ENCODE measurements at places on chromosomes 16 and 17.

GRCh38 chr16:50234771-50235556 is 31.4 kb upstream of the ADCY7 start:
- no peak for DNase-seq

DNA sequence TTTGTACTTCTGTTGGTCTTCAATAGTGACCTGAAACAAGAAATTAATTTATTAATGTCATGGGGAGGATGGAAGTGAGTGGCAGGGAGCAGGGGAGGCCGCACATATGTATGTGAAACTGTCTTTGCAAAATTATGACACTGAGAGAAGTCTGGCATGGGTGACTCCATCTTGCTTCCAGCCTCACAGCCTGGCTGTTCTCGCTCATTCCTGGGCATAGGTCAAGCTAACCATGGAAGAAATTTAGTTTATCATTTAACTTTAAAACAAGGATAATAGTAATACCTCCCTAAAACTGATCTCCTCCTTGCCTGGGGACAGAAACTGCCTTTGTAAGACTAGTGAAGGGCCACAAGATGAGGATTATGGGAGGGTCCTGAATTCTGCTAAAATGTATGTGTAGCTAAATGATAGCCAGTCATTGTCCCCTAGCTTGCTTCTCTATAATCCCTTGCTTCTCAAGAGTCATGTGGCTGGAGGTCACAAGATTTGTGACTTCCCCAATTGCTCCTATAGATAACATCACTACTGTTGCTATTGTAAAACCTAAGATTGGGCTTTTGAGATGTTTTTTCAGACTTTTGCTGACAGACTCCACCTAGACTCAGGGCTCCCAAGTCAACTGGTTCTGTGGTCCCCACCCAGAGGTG is 126.0 kb downstream of the HS3ST3A1 start:
- no peak for DNase-seq

- no peak for DNase-seq
Observed at GRCh38 chr17:4318596-4318995, 47.9 kb downstream of the UBE2G1 start.

- DNase-seq = no peak
Observed at GRCh38 chr17:77434136-77435114, 293.7 kb downstream of the SEC14L1 start.

GRCh38 chr17:57048096-57048495 is 37.0 kb upstream of the AKAP1 start:
- DNase-seq = no peak

GRCh38 chr17:9330611-9331271 is 244.9 kb downstream of the STX8 start:
- DNase-seq = no peak

- DNase-seq = no peak
Observed at GRCh38 chr17:43003542-43004172, 2.9 kb upstream of the IFI35 start.

GRCh38 chr17:76540381-76541300 is 797 bp downstream of the PRCD start:
- peak; percentile 59 for DNase-seq

- peak; percentile 48 for DNase-seq
Observed at GRCh38 chr17:82892899-82893565, 53.2 kb upstream of the ZNF750 start.

DNA sequence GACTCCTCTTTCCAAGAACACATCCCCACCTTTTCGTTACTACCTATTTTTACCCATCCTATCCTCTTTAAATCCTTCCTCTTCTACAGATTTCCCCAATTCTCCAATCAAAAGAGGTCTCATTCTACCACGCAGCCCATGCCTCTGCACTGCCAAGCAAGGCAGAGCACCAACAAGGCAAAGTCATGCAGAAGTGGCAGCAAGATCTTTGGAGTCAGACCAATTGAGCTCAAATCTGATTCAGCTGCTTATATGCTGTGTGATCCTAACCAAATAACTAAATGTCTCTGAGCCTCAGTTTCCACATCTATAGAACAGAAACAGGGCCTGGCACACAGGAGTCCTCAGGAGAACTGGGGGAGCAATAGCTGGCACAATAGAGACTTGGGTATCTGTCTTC is 41.0 kb downstream of the TOM1L2 start:
- DNase-seq = no peak

DNA sequence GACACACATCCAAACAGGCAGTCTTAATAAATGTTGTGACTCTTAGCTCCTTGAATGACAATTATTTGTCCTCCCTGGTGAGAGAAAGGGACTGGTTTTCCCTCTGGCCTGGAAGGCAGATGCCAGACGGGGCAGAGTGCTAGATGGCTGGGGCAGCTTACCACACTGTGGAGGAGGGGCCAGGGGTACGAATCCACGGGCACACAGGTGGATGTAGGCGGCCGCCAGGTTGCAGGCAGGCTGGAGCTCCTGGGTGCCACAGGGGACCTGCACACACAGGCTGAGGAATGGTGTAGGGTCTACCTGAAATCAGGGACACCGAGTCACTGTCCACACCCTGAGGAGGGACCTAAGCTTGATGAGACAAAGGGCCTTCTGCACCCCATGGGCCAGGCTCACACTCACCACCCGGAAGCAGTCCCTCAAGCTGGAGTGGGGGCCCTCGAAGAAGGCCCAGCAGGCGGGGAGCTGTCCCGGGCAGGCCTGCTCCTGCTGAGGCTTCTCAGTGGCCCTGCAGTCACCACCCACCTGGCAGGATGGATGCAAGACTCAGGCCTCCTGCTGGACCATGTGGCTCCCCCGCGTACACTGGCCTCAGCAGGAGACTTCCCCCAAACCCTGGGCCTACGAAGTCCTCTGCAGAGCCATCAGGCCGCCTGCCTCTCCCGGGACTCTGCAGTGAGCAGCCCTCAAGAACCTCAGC is 38.4 kb downstream of the RMI2 start:
- DNase-seq = no peak

DNA sequence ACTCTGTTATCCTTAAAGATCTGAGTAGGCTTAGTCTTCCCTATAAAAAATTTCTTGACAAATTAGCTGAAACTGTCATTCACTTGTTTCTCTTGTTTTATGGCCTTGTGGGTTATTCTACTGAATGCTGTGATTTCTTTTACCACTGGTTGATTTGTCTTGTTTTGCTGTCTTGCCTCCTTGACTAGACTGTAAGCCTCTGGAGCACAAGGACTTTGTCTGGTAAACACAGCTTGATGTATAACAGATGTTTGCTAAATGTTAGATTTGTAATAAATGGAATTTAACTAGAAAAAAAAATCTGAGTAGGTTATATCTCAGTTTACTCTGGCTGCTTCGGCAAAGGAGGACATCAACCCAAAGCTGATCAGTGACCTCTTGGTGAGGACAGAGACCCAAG is 21.6 kb downstream of the VAC14 start:
- no peak for DNase-seq

GRCh38 chr16:1688807-1689560 is 10.9 kb downstream of the JPT2 start:
- no peak for DNase-seq

- DNase-seq = no peak
Observed at GRCh38 chr16:17416461-17417311, 54.1 kb downstream of the XYLT1 start.

- DNase-seq = no peak
Observed at GRCh38 chr17:28125526-28126378, 83.3 kb downstream of the NLK start.

DNA sequence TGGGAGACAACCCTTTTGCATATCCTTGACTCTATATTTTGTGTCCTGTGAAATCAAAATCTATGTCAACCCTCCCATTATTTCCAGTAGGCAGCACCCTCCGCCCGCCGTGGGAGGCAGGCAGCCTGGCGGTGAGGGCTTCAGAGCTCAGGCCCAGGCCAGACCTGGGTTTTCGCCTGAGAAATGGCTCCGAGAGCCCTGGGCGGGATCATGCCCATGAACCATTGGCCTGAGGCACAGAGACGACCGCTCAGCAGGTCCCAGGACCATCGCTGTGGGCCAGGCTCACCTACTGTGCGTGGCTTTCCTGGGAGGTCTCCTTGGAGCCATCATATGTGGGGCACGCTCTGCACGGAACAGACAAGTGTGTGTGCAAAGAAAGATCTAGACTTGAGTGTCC is 6.3 kb upstream of the SLC38A8 start:
- no peak for DNase-seq

GRCh38 chr16:66604376-66605176 is at the start of gene CMTM3:
TSS of gene CMTM3 (plus strand) at chr16:66604704. CDS start at chr16:66604806, 102 bp downstream.
- peak; percentile 54 for DNase-seq

DNA sequence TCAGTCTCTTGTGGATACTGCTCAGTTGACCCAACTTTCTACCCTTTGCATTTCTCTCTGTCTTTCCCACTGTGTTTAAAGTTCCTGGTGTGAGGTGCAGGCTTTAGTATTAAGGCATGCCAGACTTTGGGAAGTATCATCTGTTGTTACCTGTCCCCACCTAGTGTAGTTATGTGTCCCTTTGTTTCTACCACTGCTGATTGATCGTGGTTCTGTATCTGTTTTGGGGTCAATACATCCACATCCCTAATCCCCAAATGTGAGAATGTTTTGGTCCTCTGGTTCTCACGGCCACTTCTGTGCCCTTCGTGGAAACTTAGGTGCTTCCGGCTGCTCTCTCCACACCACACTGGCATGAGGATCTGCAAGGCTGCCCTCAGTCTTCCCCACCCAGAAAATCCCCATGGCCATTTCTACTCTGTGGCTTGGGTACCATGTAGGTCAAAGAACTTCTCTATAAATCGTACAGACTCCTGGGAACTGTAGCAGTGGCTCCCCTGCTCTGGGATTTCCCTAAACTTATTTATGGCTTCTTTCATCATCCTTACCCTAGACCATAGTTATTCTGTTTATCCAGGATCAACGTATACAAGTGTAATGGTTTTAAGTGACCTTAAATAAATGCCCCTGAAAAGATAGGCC is 443.2 kb downstream of the XYLT1 start:
- no peak for DNase-seq

DNA sequence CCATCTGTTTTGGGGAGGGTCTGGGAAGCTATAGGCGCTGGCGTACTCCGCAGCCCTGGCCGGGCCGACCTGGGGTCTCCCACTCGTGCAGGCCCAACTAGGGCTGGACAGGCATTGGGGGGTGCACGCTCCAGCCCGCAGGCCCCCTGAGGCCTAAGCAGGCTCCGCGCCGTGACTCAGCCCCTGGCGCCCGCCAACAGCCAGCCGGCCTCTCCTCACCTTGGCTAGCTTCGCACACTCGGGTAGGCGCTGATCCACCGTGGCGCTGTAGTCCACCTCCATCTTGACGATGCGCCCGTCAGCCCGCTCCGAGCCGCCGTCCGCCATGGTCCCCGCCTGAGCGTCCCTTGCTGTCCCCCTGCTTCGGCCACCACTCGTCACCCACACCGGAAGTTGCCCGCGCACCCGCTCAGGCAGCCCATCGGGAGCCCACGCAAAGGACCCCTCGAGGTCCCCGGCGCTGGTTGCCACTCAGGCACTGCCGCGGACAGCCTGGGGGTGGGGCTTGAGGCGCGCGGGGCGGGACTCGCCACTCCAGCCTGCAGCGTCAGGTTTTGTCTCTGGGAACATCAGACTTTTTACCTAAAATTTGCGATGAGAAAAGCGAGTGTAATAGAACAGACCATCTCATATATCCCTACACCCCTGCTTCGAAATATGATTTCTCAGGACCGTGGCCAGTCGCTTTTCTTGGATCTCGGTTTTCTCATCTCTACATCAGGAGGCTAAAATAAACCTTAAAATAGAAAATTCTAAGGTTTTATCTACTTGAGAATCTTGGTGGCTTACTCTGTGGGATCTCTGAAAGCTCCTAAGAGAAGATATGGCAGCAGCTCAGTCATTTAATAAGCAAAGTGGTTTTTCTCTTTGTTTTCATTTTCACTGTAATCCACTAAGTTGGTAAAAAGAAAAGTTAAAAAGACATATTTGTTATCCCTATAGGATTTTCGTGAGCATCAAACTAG is at the start of gene PSMD12:
TSS of gene PSMD12 (minus strand) at position 385 of the 965 bp plus-strand sequence. CDS start at position 327, 58 bp downstream.
- DNase-seq = peak; percentile 82

- no peak for DNase-seq
Observed at GRCh38 chr17:45135978-45136791, 698 bp downstream of the ACBD4 start.

DNA sequence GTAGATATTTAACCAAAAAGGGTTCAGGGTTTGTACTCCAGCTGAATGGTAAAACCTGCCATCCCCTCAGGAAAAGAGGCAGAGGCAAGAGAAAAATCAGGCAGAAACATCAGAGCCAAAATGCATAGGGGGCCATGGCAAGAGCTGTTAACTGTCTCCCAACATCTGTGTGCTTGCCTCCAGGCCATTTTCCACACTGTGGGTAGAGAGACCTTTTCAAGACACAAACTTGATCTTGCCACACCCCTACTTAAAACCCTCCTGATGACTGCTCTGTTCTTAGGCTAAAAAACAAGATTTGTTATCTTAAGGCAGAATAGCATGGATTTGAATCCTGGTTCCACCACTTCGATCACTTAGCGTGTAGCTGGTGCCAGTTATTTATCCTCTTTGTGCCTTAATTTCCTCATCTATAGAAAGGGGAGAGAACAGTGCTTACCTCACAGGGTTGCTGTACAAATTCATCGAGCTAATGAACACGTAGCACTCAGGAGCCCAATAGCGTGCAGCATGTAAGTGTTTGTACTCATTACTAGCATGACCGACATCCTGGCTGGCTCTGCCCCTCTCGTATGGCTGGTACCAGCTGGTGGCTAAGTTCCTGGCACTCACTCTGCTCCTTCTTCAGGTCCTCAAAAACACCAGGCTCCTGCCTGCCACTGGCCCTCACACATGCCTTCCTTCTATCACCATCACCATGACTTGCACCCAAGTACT is 25.8 kb downstream of the STAT3 start:
- peak; percentile 32 for DNase-seq

DNA sequence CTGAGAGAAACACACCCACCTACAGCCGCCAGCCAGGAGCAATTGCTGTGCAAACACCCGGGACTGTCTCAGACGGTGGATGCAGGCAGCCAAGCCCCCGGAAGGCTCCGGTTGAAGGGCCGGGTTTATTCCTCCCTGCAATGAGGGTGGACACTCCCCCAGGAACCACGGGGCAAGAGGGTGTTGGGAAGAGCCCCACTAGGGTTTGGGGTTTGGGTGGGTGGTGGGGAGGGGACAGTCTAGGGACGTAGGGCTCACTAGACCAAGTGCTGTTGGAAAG is 19.2 kb downstream of the JPH3 start:
- no peak for DNase-seq

- DNase-seq = no peak
Observed at GRCh38 chr17:65433157-65433556, 128.3 kb downstream of the AXIN2 start.

DNA sequence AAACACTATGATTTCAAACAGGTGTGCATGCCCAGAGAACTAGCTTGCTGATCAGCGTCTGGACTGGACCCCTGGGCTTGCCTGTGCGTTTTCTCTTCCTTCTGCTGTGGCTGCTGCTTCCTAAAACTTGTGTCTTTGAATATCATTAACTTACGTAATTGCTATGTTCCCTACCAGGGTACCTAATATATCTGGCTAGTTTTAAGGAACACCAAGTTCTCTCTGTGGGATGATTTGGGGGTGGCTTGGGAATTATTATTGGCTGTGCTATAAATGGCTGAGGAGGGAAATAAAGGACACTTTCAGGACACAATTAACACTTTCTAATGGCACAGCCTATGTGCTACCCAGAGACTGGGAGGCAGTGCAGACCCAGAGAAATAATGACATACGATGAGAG is 606.0 kb upstream of the RBFOX1 start:
- DNase-seq = no peak

- DNase-seq = no peak
Observed at GRCh38 chr17:9306086-9306485, 269.5 kb downstream of the STX8 start.

GRCh38 chr16:81774348-81774747 is 4.7 kb upstream of the PLCG2 start:
- no peak for DNase-seq

Measured in Jurkat, Clone E6-1 (cell line).